ENCODE measurements at places on chromosomes 16 and 17. TPM values are rescaled to one million over a fixed set of nuclear protein-coding genes. Genes with fewer than 3 reads are reported as not detected.

Gene PIGW
- 5.0 TPM for total RNA-seq

Gene C1QTNF8
- 0.63 TPM for total RNA-seq

Gene MYLK3
- total RNA-seq: 0.94 TPM

Gene PRSS53
- 8.1 TPM for total RNA-seq

Gene SLC52A1
- total RNA-seq: not detected

Gene CCL11
- not detected for total RNA-seq

Gene ZSWIM7
- 21.3 TPM for total RNA-seq

Gene TBC1D3K
- total RNA-seq: 0.31 TPM

Gene FGF11
- total RNA-seq: 13.1 TPM

Gene SAT2
- total RNA-seq: 32.2 TPM

Gene FNDC8
- not detected for total RNA-seq

Gene TAC4
- total RNA-seq: not detected

Gene TMC7
- total RNA-seq: 3.4 TPM

Gene OSGIN1
- not detected for total RNA-seq

Gene KRT24
- not detected for total RNA-seq

Gene TLCD1
- not detected for total RNA-seq

Gene DHRS13
- total RNA-seq: 28.5 TPM

Gene KPNA2
- total RNA-seq: 39.1 TPM

Gene GPR139
- 3.4 TPM for total RNA-seq

Gene TMEM220
- 1.9 TPM for total RNA-seq

Gene TANC2
- total RNA-seq: 454 TPM

Gene RNF222
- not detected for total RNA-seq

Gene TVP23A
- total RNA-seq: 31.9 TPM

Gene HSPB9
- total RNA-seq: not detected

Gene RDM1
- 0.94 TPM for total RNA-seq

Gene NRN1L
- total RNA-seq: not detected

Gene NEUROD2
- 116 TPM for total RNA-seq

Gene CSF3
- total RNA-seq: not detected

Gene TRAPPC1
- total RNA-seq: 32.2 TPM

Gene PRR11
- 2.8 TPM for total RNA-seq

Gene KRT31
- 0.94 TPM for total RNA-seq

Gene HOXB6
- not detected for total RNA-seq

Gene RNF112
- 47.6 TPM for total RNA-seq

Gene ASIC2
- 12.5 TPM for total RNA-seq

Gene CHRNB1
- total RNA-seq: 15.3 TPM

Gene RPGRIP1L
- 38.5 TPM for total RNA-seq

Gene DOC2A
- 17.2 TPM for total RNA-seq

Measured in parietal lobe (tissue), 2 donors.